Stomach (tissue), 19 donors: ENCODE measurements at places on chromosomes 16 and 17. TPM values are rescaled to one million over a fixed set of nuclear protein-coding genes. Genes with fewer than 3 reads are reported as not detected.

The KIAA0753 gene
- total RNA-seq, result 19.9 TPM

The DHRS7C gene
- total RNA-seq, result not detected

DNA sequence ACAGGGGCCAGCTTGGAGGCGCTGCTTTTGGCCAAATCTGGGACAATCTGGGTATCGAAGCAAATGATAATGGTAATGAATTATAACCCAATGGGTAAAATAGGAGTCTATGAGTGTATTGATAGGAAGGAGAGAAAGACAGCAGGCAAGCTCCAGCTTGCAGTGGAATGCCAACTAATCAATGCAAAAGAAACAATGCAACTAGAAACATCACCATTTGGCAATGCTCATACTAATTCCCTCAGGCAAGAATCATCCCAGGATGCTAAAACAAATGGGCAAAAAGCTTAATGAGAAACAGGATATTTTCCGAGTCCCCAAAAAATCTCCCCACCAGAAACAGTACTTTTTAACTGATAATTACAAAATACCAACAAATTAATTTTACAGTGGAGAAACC is 64.7 kb downstream of the ADCY9 start:
- DNase-seq, result no peak

- DNase-seq, result peak; percentile 53
These were observed 24.2 kb upstream of the ATP2A3 start for GRCh38 chr17:3988297-3989040.

The ZNF205 gene
- 0.87 TPM for total RNA-seq

DNA sequence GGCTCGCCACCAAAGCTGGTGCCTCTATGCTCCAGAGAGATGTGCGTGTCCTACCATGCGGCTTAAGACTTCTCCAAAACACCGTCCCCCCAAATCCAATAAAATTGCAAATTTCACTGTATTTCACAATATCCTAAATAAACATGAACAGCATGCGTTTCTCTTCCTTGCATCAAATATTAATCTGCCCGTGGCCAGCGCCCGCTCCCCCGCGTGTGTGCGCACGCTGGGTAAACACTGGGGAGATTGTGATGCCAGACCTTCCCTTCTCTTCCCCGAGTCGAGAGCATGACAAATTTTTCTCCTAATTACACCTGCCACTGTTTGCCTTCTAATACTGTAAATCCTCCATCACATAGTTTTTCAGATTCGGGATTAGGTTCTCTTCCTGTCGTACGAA is 148.1 kb downstream of the MRM1 start:
- DNase-seq, result no peak

The GINS3 gene
- 4.8 TPM for total RNA-seq

DNA sequence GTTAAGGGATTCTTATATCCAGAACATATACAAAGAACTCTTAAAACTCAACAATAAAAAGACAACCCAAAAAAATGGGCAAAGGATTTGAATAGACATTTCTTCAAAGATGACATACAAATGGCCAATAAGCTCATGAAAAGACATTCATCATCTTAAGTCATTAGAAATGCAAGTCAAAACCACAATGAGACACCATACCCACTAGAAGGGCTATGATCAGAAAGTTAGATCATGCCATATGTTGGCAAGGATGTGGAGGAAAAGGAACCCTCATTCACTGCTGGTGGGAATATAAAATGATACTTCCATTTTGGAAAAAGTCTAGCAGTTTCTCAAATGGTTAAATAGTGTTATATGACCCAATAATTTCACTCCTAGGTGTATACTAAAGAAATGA is 9.4 kb downstream of the PLD6 start:
- DNase-seq, result no peak

The ITGA2B gene
- under 0.01 TPM for total RNA-seq

The GALR2 gene
- total RNA-seq, result not detected

The MAP2K6 gene
- 25.5 TPM for total RNA-seq

GRCh38 chr17:78375401-78376151 is 2.9 kb upstream of the PGS1 start:
- DNase-seq, result no peak

- DNase-seq, result no peak
These were observed 120.0 kb upstream of the GOT2 start for GRCh38 chr16:58853854-58854791.

The KRT32 gene
- not detected for total RNA-seq

GRCh38 chr17:17516941-17517720 is 20.9 kb upstream of the RASD1 start:
- no peak for DNase-seq

The ZNF597 gene
- total RNA-seq, result not detected

- no peak for DNase-seq
These were observed at the start of gene BHLHA9 for GRCh38 chr17:1270210-1271029. Gene BHLHA9 (plus strand): TSS chr17:1270444. CDS start chr17:1270564, 120 bp downstream.

The NPIPA8 gene
- not detected for total RNA-seq

DNA sequence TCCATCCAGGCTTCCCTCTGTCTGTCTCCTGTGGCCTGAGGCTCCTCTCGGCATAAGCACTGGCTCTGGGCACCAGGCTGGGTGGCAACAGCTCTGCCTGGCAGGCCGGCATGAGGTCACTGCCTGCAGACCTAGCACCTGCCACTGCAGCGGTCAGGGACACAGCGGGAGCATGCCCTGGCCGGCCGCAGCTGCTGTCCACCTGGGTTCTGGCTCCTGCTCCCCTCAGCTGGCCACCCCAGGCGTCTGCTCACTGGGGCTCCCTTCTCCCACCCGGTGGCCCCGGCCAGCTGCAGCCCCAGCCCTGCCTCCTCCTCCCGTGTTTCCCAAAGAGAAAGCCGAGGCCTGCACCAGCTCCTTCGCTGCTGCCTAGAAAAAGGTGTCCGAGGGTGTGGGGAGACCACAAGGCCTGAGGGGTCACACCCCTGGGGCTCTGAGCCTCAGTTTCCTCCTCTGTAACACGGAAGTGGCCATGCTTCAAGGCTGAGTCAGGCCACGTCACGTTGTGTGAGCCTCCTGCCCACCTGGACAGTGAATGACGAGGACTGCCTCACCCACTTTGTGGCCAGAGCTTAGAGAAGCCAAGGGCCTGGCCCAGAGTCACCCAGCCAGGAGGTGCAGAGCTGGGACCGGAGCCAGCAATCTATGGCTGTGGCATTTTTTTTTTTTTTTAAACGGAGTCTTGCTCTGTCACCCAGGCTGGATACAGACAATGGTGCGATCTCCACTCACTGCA is 6.7 kb downstream of the NTHL1 start:
- DNase-seq, result peak; percentile 51

The WFDC1 gene
- 27.4 TPM for total RNA-seq

DNA sequence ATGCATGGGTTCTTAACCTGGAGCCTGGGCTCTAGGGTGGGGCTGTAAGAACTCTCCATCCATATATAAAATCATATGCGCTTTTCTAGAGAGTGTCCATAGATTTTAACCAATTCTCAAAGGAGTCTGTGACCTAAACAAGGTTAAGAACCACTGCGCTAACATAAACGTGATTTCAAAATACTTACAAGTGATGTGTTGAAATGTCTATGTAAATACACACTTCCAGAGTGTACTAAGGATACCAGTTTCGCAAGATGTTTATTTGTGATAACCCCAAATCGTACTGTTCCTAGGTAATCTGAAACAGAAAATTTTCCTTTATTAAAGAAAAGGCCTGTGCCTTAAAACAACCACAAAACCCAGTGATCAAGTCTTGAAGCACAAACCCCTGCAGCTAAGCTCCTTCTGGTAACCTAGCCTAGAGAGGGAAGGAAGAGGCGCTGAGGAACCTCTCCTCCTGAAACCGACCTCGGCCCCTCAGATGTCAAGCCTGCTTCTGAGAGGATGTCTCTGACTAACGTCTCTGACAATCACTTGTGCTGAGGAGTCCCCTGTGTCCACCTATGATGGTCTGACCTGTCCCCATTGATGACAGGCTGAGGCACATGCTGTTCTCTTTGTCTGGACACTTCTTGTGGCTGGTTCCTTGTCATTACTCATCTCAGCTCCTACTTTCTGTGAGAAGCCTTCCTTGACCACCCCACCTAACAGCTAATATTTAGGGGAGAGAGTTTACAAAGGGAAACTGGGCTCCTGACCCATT is 32.2 kb downstream of the SNN start:
- DNase-seq, result no peak

The OSBPL7 gene
- total RNA-seq, result 141 TPM

The ALDH3A1 gene
- total RNA-seq, result 381 TPM

The CSH1 gene
- total RNA-seq, result not detected
